Stimulated activated CD8-positive, alpha-beta memory T cell treated with anti-CD3 and anti-CD28 coated beads, Interleukin-2, amount 100 ng/mL, for 1 hour (primary cell): ENCODE measurements at places on chromosomes 13 and 19.

GRCh38 chr19:2722541-2723344, 1.6 kb upstream of the DIRAS1 start:
- no peak for DNase-seq

DNA sequence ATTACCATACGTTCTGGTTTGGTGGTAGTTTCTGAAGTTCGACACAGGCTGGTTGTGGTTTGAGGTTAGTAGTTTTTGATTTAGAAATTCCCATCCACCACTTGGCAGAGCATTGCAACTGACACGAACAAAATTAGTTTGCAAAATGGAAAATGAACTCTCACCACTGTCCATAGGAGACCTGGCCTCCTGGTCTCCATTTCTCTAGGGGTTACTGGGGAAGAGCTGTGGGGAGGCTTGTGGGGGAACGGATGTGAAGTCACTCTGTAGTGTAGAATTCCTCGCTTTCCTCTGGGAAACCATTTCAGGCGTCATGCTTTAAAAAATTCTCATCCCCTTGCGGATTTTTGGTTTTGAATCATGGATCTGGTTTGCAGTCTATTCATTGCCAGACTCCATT, 321.5 kb upstream of the MAB21L1 start:
- DNase-seq = no peak

GRCh38 chr19:17289489-17289888, 7.8 kb downstream of the ANKLE1 start:
- DNase-seq = no peak

DNA sequence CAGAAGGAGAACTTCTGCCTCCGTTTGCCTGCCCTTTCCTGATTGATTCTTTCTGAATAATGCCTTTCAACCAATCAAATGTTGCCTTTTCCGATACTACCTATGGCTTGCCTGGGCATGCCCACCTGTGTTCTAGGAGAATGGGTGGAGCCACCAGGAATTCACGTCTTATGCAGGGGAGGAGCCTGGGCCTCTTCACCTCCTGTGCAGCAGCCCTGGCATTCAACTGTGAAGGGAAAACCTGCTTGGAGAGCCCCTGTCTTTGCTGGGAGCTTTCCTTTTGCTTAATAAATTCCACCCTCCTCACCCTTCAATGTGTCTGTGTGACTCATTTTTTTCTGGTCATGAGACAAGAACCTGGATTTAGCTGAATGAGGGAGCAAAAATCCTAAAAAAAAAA, 730.7 kb downstream of the UQCRFS1 start:
- no peak for DNase-seq

DNA sequence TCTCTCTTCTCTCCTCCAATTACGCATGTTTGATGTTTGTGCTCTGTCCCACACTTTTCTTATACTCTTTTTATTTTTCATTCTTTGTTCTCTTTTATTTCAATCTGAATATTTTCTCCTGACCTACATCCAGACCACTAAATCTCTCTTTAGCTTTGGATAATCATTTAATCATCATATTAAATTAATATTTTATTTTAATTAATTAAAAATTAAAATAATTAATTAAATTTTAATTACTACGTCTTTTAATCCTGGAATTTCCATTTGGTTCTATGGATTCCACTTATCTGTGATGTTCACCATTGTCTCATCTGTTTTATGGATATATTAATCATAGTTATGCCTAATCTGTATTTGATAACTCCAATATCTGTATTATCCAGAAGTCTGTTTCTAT, 62.4 kb downstream of the SPACA7 start:
- no peak for DNase-seq

- no peak for DNase-seq
Observed at GRCh38 chr13:79837741-79838450, 356.9 kb downstream of the NDFIP2 start.

- no peak for DNase-seq
Observed at GRCh38 chr13:76570510-76570971, 315.7 kb downstream of the KCTD12 start.

GRCh38 chr13:80712026-80712425, 371.1 kb upstream of the SPRY2 start:
- DNase-seq = no peak

GRCh38 chr13:108322206-108322824, 52.8 kb downstream of the TNFSF13B start:
- no peak for DNase-seq

- DNase-seq = no peak
Observed at GRCh38 chr19:13782537-13782936, 8.3 kb downstream of the C19orf53 start.

- no peak for DNase-seq
Observed at GRCh38 chr13:37488726-37489125, 109.8 kb downstream of the POSTN start.

- DNase-seq = no peak
Observed at GRCh38 chr13:101875717-101876393, 423.4 kb downstream of the ITGBL1 start.

DNA sequence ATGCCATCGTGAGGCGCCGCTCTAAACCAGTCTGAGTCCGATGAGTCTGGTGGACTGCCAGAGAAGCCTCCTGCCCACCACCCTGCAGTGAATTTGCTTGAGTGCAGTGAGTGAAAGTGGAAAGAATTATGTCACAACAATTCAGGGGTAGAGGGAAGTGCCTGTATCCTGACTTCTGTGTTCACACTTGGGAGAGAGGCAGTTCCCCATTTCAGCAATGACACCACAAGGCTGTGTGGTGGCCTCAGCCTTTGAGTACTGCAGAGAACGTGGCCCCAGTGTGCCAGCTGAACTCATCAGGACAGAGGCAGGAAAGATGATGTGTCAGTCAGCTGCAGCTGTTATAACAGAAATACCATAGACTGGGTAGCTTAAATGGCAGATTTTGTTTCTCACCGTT, 155.6 kb downstream of the COG6 start:
- DNase-seq = no peak

- no peak for DNase-seq
Observed at GRCh38 chr13:94588541-94588940, 7.4 kb downstream of the TGDS start.

DNA sequence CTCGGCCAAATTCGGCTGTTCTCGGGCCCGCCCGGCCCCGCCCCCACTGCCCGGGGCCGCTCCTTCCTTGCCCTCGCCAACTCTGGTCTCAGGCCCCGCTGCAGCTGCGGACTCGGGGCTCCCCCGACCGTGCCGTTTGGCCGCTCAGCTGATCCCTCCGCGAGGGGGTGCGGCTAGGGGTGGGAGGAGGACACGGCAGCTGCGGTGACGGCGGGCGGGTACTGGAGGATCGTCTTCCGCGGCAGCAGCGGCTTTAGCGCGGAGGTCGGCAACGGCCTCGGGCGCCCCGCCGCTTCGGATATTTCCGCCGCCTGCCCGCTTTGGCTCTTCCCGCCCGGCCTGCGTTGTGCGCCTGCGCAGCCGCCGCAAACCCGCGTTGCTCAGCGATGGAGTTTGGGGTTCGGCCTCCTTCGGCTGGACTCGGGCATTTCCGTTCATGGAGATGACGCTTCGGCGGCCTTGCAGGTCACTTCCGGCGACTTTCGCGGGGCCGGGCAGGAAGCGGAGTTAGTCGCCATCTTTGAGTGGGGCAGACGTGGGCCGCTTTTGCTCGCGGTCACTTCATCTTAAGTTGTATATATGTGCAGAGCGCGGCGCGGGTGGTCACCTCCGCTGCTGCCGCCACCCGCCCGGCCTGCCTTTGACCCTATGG, 338 bp upstream of the UBE2M start:
- DNase-seq = peak; percentile 98

- peak; percentile 43 for DNase-seq
Observed at GRCh38 chr19:40797963-40798682, 868 bp upstream of the EGLN2 start.

DNA sequence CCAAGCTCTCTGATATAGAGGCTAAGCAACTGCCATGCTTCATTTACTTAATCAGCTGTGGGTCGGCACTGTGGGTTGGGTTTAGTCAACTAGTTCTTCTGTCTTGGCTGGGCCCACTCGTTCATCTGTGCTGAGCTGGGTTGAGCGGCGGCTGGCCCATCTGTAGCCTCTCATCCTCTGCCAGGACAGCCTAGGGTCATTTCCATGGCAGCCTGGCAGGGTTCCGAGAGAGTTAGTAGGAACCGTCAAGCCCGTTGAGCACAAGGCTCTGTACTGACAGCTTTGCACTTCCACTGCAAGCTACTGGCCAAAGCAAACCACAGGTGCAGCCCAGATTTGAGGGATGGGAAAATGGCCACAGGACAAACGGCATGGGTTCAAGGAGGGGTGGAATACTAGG, 6.6 kb upstream of the ZNF835 start:
- DNase-seq = no peak

DNA sequence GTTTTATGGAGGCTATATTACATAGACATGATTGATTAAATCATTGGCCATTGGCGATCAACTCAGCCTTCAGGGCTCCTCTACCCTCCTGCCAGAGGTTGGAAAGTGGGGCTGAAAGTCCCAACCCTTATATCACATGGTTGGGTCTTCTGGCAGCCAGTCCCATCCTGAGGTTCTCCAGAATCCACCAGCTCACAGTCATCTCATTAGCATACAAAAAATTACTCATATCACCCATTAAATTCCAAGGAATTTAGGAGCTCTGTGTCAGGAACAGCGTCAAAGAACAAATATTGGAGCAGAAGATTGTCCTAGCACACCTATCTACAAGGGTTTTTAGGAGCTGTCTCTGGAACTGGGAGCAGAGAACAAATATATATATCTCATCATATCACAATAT, 39.4 kb upstream of the FARP1 start:
- DNase-seq = no peak

DNA sequence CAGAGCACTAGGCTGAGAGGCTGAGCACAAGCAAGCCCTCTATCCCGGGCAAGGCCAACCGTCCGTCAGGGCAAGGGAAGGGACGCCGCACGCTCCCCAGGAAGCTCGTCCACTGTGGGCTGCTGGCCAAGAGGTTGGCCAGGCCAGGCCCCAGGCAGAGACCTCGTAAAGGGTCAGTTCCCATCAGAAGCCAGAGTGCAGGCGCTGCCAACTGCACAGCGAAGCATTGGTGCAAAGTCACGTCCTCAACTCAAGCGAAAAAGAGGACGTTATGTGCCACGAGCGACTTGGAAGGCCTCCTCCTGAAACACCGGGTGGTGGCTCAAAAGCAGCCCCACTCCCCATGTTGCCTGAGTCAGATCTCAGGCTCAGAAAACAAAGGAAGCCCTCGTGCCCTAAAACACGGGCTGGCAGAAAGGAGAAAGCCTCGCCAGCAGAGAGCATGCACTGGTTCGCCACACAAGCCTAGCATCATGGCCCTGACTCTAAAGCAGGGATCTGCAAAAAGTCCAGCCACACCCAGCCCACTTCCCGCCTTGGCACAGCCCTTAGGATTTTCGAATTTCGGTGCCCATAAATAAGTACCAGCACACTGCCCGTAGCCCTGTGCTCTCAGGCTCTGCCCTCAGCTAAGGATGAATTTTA, 4.7 kb downstream of the AKAP8 start:
- DNase-seq = no peak

- no peak for DNase-seq
Observed at GRCh38 chr13:106348075-106348840, 187.2 kb downstream of the EFNB2 start.

GRCh38 chr13:21011378-21011777, 50.0 kb downstream of the LATS2 start:
- DNase-seq = no peak

DNA sequence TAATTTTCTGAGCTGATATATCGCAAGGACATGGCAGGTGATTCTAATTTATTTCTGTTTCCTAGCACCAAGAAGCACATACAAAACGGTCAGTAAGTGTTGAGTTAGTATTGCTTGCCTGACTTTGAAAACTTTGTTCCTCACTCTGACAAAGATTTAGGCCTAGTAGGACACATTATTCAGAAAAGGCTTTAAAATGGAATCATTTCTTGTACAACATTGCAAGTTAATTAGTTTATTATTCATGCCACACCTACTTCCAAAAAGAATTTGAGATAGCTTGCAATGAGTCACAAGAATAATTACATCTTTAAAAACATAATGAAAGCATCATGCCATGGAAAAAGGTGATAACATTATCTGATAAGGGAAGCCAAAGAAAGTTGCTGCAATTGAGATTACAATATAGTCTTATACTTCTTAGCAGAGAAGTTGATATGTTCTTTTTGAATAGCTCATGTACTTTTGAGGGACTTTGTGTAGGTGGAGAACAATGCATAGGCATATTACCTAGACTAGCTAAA, 474.2 kb downstream of the KLF5 start:
- DNase-seq = no peak

GRCh38 chr13:97493456-97493855, 59.5 kb downstream of the RAP2A start:
- DNase-seq = no peak

DNA sequence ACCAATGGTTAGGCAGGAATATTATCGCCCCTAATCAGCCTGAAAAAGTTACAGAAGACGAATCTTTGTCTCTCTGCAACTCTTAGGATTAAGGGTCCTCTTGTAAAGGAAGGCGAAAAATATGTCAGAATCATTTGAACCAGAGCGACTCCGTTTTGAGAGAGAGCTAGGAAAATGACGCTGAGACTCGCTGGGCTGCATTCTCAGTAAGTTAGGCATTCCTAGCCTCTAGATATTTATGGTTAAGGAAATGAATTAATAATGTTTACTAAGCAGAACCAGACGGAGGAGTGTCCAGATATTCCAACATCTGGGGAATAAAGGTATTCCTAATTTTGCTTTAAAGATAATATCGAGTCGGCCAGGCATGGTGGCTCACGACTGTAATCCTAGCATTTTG, 755 bp upstream of the ZNF726 start:
- DNase-seq = no peak

DNA sequence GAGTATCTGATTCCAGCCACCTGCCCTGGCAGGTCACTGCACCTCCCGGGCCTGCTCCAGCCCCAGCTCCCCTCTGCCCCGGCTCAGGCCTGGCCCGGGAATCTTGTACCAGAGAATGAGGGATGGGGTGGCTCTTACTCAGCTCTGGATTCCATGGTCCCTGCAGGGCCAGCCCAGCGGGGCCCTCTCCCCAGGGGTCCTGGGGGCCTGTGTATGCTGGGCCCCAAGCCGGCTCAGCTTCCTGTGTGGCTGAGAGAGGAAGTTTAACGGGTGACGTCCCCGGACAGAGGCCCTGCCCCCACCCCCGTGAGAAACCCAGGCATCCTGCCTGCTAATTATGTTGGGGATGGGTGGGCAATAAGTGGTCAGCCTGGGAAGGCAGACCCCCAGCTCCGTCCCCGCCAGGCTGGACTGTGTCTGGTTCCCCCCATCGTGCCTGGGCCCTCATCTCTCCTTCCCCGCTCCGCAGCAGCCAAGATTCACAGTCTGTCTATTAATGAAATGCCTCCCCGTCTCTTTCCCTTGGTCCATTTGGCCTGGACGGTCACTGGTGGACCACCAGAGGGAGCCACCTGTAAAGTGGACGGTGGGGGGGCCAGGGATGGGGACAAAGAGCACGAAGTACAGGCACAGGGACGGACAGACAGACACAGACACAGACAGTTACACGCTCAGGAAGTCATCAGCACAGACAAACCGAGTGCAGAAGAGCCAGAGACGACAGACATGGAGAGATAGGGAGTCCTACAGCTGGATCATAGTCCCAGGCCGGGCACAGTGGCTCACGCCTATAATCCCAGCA, at the start of gene DENND1C:
TSS of gene DENND1C (minus strand) at position 247 of the 802 bp plus-strand sequence. CDS start at position 155, 92 bp downstream.
- peak; percentile 39 for DNase-seq

GRCh38 chr13:67036699-67037457, 193.3 kb downstream of the PCDH9 start:
- DNase-seq = no peak
